Activated T-cell treated with anti-CD3 and anti-CD28 coated beads, Interleukin-2, amount 50 U/mL, for 48 hours (primary cell): ENCODE measurements at places on chromosomes 5 and 9.

DNA sequence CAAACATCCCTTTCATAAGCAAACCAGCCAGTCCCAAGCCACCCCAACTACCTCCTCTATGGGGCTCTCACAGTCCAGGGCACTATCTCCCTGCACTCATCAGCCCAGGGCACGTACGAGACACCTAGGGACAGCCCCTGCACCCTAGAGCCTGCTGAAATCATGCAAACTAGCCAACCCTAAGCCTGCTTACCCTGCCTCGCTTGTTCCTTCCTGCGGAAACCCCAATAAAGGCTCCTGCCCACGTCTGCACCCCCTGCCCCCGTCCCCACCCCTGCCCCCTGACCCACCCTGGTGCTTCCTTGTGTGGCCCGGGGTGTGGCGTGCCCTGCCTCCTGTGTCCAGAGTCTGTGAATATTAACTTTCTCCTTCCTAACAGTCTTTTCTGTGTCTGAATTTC, 135.9 kb downstream of the GADD45G start:
- DNase-seq, result peak; percentile 57

- no peak for DNase-seq
Observed at GRCh38 chr5:128695791-128696530, 157.9 kb upstream of the FBN2 start.

DNA sequence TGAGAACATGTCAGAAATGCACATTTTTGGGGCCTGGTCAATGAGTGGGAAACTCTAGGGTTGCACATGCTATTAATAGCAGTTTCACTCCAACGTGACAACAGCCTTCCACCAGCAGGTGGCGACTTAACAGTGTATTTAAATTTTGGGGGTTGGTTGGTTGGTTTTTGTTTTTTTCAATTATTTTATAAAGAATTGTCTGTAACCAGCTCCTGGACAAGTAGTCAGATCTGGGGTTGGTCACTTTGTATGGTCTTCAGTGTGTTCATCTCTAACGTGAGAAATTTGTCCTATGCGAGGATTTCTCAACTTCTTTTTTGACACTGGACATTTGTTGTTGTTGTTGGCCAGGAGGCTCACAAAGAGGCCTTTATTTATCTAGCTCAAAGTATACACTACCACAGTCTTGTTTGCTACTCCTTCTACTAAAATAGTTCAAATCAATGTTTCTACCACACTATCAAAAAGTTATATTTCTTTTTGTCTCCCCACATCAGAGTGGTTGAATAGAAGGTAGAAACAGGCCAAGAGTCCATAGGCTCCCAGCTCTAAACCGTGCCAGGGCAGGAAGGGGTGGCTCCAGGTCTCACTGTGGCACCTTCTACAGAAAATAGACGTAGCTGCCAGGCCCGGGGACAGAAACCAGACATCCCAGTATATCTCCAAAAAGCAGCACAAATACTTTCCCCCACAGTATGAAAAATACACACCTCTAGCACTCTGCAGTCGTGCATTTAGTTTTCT, 110.4 kb downstream of the TRPM6 start:
- peak; percentile 76 for DNase-seq

GRCh38 chr9:132143359-132143758, 18.5 kb upstream of the NTNG2 start:
- no peak for DNase-seq

GRCh38 chr5:5192681-5193080, 52.6 kb downstream of the ADAMTS16 start:
- no peak for DNase-seq

- DNase-seq, result no peak
Observed at GRCh38 chr9:128358861-128359260, 12.3 kb upstream of the URM1 start.

GRCh38 chr9:1052365-1053281, 2.5 kb downstream of the DMRT2 start:
- DNase-seq, result no peak

DNA sequence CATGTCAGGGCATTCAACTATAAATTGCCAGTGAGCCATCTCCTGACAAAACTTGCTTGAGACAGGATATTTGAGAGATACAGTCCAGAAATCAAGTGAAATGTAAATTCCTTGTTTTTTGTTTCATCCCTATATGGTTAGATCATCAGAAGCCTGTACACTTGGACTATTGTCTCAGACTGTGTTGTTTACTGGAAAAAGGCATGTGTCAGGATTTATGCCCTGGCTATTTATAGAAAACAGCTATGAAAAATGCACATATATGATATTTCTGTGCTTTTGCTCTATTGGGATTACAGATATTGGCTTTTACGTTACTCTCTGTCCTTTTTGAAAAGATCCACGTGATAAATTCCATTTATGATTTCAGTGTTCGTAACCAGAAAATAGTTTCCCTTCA, 44.2 kb downstream of the IL31RA start:
- no peak for DNase-seq

DNA sequence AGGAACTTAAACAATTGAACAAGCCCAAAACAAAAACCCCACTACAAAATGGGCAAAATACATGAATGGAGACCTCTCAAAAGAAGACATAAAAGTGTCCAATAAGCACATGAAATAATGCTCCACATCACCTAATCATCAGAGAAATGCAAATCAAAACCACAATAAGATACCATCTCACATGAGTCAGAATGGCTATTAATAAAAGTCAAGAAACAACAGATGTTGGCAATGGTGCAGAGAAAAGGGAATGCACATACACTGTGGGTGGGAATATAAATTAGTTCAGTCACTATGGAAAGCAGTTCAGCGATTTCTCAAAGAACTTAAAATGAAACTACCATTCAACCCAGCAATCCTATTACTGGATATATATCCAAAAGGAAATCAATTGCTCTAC, 337.4 kb upstream of the GRIA1 start:
- no peak for DNase-seq

DNA sequence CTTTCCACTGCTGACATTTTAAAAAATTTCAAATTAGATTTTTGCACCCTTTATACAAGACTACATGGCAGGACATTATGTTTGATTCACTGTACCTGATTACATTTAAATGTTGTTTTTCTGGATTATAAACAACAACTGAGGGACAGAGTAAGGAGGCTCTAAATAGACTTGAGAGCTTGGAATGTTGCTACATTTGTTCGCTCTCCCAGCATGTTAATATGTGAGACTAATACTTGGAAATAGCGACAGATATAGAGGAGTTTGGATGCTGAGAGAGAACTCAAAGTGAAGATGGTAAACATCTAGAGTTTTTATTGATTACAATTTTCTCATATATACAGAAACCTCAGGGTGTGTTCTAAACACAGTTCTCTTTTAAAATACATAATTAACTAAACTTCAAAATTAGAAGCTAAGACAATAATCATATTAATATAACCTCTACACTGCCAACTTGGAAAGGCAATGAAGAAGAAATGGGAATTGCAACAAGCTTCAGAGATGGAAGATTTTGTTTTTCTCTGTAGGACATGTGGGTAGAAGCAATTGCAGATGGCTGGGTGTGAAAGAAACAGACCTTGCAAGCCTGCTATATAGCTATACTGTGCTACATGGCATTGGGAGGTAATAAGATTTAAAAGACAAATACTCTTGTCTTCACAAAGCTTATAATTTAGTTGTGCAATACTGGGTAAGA, 1.4 kb upstream of the NDFIP1 start:
- DNase-seq, result no peak

GRCh38 chr9:109213285-109214121, 46.5 kb upstream of the FRRS1L start:
- DNase-seq, result no peak

DNA sequence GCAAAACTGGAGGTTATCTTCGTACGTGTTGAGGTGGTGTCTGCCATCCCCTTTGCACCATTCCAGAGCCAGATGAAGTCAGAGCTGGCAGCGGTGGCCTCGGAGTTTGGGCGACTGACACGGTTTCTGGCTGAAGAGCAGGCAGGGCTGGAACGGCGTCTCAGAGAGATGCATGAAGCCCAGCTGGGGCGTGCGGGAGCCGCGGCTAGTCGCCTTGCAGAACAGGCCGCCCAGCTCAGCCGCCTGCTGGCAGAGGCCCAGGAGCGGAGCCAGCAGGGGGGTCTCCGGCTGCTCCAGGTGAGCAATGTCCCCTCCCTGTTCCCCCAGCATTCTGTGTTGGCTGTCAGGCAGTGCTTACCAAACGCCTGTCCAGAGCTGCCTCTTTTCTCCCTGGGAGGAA, 9.5 kb downstream of the TRIM41 start:
- DNase-seq, result no peak

DNA sequence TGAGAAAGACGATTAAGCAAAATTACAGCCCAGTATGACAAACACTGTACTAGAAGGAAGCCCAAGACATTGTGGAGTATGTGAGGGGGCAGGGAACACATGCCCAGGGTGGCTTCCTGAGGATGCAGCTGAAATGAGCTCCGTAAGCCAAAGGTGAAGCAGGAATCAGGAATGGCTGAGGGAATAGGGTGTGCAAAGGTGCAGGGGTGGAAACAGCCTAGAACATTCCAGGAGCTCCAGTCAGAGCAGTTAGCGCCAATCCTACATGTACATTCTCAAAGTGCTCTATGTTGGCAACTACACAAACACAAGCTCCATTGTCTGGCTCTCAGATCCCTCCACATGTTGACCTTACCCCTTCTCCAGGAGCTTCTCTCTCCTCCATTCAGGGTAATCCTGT, 257.9 kb downstream of the MAN2A1 start:
- DNase-seq, result no peak

- DNase-seq, result no peak
Observed at GRCh38 chr5:65320250-65320649, 161.5 kb downstream of the ADAMTS6 start.

DNA sequence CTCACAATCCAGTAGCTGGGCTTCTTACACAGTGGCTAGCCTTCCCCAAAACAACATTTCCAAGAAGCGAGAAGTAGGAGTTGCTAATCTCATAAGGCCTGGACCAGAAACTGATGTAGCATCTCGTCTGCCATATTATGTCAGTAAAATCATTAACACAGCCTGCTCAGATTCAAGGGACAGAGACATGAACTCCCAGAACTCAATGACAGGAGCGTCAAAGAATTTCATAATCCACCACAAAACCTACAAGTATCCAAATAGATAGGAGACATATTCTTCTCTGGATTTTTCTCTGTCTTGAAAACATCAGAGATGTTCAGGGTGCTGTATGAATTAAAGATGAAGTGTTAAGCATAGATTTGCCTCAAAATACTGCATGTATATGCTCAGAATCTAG, 457.6 kb upstream of the ACTBL2 start:
- no peak for DNase-seq

DNA sequence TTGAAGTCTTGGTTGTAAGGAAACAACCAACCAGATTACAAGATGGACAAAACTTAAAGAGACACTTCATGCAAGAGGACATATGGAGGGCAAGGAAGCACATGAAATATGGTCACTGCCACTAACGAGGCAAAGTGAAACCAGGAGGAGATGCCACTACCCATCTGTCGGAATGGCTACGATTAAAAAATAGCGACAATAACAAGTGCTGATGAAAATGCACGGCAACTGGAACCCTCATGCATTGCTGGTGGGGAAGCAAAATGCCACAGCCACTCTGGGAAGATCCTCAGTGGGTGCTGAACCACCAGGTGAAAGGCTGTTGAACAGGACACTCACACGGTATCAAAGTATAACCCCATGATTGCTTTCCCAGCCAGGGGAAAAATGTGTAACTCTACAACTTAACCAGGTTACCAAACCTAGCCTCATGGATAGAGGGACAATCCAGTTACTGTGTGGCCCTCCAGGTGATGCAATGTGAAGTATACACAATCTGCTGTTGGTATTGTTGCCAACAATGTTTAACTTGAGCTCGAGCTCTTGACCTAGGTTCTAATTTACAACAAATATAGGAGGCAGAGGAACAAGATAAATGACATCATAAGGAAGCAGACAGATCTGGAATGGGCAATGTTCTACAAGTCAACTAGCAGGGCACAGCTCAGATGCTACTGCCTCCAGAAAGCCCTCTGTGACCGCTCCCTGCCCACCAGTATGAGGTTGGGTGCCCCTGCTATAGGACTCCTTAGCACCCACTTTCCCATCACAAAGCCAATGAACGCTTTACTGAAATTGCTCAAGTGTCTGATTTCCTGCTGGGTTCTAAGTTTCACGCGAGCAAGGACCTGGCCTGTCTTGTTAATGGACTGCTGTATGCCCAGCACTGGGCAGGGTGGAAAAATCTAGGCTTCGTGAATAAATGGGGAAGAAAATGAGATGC, 25.8 kb downstream of the SH3PXD2B start:
- no peak for DNase-seq

- DNase-seq, result no peak
Observed at GRCh38 chr5:143471666-143472464, 68.4 kb upstream of the NR3C1 start.

GRCh38 chr5:153157156-153157555, 333.3 kb upstream of the GRIA1 start:
- DNase-seq, result no peak

- DNase-seq, result no peak
Observed at GRCh38 chr5:74519679-74520078, 120.8 kb downstream of the ENC1 start.

- peak; percentile 45 for DNase-seq
Observed at GRCh38 chr5:40652441-40653220, 27.1 kb upstream of the PTGER4 start.

DNA sequence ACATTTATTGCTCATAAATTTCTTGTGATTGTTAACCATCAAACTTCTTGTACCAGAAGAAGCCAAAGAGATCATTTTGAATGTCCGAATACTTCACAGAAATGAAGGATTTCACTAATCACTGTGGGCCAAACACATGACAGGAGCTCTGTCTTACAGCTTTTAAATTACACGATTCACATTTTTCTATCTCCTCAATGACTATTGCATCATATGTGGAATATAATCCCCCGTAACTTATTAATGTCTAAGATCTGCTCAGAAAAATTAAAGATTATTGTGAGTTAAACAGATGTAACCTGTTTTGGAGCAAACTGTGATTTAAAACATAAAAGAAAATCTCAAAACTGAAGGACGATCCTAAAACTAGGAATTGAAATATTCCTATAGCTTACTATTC, 645.2 kb upstream of the COX7C start:
- DNase-seq, result no peak

DNA sequence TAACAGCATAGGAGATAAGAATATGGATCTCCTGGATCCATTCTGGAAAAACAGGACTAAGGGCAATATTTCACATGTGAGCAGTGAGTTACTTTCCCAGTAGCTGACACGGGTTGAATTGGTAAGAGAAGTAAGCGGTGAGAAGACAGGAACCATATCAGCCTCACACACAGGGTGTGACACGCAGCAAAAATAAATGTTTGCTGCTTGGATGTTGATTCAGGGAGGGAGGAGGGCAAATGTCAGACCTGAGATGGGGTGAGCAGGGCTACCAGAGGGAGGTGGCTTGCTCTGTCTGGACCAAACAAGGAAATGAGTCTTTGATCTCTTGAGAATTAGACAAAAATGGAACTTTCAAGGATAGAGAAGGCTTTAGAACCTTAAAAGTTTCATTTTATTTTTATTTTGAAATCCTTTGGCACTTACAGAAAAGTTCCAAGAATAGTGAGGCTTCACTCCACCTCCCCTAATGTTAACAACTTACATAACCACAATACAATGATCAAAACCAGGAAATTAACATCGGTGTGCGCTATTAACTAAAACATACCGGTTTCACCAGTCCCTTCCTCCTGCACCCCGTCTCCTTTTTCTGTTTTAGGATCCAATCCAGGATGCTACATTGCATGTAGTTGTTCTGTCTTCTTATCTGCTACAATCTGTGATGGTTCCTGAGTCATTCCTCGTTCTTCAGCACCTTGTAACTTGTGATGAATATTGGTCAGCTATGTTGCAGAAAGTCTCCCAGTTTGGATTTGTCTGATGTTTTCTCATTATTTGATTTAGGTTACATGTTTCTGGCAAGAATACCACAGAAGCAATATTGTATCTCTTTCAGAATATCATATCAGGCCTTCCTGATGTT, 20.5 kb upstream of the ARHGEF28 start:
- no peak for DNase-seq

- no peak for DNase-seq
Observed at GRCh38 chr9:108552459-108553040, 303.2 kb downstream of the ACTL7B start.
